ENCODE measurements at places on chromosomes 6 and 20.

DNA sequence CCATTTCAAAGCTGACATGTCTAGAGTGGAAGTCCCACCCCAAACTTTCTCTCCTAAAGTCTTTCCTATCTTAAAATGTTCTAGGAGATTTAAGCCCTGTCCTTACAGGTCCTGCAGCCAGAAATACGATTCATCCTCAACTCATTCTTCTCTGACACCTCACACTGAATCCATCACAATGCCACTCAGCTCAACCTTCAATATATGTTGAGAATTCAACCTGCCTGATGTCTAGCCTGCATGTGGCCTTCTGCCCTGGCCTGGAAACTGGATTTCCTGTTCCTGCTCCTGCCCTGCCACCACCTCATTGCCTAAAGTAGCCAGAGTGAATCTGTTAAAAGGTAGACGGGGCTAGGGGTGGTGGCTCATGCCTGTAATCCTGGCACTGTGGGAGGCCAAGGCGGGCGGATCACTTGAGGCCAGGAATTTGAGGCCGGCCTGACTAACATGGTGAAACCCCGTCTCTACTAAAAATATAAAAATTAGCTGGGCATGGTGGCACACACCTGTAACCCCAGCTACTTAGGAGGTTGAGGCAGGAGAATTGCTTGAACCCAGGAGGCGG is 345.9 kb downstream of the CDH26 start:
- DNase-seq, result no peak

DNA sequence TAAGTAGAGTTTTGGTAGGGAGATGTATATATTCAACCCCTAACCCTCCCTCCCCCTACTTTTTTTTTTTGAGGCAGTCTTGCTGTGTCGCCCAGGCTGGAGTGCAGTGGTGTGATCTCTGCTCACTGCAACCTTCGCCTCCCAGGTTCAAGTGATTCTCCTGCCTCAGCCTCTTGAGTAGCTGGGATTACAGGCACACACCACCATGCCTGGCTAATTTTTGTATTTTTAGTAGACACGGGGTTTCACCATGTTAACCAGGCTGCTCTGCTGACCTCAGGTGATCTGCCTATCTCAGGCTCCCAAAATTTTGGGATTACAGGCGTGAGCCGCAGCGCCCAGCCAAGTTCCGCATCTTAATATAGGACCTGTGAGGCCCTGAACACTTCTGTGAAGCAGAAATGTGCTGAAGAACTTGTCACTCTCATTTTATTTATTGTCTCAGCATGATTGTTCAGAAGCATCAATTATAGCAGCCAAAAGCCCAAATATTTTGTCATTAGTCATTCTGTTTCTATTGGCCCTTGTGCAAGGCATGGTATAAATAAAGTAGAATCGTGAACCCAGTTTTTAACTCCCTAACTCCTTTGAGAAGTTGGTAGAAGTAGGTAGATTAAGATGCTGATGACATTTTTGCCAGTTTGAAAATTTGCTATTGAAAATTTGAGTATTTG is 19.4 kb downstream of the DSTN start:
- no peak for DNase-seq

DNA sequence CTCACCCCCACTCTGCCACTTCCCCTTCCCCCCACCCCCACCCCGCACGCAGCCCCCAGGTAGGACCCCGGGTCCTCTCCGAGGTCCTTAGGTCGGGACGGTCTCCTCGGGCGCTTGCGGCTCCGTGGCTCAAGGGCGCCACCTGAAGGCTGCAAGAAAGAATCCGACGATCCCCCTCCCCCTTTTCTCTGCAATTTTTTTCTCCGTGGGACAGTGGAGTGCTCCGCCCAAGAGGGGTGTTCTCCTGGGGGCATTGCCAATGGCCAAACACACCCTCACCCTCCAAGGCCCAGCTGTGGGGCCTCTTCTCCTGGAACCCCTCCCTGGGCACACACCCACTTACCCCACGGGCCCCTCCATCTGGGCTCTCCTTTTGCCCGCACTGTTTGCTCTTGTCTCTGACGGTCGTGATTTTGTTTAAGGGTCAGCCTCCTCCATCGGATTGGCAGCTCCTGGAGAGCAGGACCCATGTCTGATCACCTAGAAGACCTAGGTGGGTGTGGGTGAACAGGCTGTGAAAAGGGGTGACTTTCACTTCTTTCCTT is 1.1 kb upstream of the TMEM74B start:
- DNase-seq, result no peak

- peak; percentile 47 for DNase-seq
Observed at GRCh38 chr20:47150403-47151152, 205.9 kb downstream of the ZMYND8 start.

DNA sequence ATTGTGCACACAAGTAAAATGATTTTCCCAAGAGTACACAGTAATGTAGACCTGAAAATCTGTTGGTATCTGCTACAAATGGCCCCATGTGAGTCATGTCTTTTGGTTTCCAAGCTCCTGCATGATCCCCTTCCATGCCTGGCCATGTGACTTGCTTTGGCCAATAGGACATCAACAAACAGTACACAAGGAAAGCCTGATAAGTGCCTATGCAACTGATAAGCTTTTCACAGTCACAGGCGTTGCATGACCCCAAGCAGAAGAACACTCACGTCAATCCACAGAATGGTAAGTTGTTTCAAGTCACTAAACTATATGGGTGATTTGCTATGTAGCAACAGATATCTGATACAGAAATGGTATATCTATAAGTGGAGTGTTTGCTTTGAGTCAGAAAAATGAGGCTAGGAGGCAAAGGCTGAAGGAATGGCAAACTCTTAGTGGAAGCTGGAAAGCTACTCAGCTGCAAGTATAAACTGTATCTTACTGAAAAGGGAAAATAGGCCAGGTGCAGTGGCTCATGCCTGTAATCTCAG is 160.1 kb upstream of the BEND3 start:
- DNase-seq, result no peak
